GF-D8 (cell line): ENCODE measurements at places on chromosomes 7 and 10.

DNA sequence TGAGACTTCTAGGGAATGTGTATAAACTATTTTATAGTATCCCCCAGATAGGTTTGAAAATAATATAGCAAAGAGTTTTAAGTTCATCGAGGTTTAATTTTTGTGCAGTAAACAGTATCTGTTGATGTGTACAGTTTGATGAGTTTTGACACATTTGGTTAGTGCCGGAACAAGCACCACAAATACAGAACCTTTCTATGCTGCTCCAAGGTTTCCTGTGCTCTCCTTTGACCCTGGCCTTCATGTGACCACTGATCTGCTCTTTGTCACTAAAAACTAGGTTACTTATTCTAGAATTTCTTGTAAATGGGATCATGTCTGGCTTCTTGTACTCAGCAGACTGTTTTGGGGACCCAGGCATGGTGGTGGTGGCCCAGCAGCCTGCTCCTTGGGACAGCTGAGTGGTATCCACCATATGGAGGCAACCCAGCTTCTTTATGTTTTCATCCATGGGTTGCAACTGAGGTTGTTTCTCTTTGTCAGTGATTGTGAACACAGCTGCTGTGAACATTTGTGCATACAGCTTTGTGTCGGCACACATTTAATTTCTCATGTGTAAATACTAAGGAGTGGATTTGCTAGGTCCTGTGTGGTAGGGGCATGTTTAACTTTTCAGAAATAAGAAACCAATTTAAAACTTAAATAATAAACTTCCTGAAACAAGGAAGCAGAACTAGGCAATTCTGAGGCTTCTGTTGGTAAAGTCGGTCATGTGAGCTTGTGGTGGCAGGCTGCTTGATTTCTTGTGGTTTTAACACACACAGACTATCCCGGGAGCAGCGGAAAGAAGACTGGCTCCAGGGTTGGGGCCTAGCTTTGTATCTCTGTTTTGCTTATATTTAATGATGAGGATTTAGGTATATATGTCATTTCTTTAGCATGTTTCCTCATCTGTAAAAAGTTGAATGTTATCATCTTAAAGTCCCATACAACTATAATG is 219.4 kb downstream of the ABCA13 start:
- peak; percentile 91 for DNase-seq

DNA sequence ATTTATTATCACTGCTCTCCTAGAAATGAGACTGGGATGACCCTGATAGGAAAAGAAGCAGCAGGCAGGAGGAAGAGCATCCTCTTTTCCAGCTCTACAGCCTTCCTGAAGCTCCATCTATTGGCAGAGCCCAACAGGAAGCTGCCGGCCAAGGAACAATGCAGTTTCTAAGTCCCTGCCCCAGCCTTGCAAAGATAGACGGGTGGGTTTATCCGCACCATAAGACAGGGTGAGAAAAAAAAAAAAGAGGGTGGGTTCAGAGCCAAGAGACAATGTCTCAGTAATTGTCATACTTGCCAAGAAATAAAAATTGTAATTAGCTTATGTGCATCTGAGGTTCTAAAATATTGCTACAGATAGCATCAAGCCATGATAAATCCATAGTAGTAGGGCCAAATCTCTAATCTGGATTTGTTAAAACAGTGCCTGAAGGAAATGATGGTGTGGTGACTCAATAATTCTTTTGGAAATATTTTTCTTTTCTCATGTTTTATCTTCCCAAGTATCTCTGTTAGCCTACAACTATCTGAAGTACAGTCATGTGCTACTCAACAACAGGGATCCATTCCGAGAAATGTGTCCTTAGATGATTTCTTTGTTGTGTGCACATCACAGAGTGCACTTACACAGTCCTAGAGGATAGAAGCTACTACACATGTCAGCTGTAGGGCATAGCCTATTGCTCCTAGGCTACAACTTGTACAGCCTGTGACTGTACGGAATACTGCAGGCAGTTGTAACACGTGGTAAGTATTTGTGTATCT is 242.9 kb upstream of the CXCL12 start:
- no peak for DNase-seq

- no peak for DNase-seq
Measured at GRCh38 chr10:70479165-70479581, 606 bp downstream of the PALD1 start.

DNA sequence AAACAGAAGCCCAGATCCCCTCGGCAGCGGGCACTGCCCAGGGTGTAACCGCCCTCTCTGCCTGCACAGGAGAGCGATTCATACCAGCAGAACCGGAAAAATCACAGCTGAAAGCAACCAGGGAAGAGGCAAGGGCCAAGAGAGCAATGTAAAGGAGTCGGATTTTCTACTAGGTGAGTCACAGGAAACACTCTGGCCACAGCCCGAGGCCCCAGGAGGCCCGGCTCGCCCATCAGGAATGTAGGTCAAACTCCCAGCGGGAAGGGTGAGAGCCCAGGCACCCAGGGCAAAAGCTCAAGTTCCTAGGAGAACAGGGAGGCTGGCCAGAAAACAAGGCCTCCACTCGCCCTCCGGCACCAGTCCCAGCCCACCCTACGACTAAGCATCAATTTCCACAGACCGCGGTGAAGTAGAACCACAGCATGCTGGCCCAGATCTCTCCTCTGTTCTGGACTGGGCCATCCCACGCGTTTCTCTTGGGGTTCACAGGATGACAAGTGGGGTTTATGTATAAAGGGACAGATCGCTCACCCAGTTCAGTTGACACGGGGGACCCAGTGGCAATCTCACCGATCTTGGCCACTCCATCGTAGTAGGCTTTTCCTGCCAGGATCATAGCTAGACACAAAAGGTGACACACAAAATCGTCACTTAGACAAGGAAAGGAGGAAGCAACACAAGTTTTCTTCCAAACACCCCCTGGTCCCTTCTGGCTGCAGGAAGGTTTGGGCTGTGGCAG is 46.2 kb downstream of the BAIAP2L1 start:
- DNase-seq = no peak

DNA sequence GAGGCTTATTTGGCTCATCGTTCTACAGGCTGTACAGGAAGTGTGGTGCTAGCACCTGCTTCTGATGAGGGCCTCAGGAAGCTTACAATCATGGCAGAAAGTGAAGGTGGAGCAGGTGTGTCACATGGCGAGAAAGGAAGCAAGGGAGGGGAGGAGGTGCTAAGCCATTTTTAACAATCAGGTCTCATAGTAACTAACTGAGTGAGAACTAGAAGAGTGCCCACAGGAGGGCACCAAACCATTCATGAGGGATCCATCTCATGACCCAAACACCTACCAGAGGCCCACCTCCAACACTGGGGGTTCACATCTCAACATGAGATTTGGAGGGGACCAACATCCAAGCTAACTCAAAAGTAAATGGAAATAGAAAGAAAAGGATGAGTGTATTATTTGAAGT is 78.1 kb downstream of the CXCL12 start:
- DNase-seq = no peak

DNA sequence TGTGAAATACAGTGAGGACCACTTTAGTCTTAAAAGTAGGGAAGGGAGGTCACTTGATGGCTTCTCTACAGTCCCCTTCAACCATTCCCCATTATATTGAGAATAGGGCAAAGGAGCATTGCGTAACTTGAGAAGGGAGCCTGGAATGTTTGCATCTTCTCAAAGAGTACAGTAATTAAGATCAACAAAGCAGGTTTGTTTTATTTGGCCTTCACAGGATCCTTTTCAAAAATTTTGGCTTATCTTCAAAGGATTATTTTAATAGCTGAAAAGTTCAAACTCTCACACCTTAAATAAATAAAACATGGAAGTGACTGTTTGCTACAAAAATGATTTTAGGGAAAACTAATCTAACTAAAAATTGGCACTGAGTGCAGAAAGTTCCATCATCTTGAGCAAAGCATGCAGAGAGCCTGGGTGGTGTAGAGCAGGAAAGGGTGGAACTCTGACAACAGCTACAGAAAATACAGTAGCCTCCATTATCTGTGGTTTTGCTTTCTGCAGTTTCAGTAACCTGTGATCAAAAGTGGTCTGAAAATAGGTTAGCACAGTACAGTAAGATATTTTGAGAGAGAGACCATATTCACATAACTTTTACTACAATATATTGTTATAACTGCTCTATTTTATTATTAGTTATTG is 214.0 kb downstream of the MDFIC start:
- DNase-seq = no peak

DNA sequence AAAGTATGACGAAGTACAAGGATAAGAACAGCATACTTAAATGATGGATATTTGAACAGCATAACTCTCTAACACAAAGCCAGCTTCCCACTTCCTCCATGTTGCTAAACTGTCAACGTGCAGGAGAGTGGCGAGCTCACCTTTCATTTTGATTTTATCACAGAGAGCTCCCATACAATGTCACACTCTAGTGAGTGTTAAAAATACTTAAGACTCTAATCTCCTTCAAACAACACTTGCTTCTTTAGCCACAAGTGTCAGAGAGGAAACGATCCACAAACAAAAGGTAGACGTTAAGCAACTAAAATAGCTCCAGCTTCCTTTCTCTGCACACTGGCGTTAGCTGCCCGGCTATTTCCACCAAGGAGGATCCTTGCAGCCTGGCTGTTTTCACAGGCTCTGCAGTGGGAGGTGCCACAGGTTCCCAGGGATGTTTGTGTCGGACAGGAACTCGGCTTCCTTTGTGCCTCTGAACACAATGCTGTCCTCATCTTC is 194.6 kb downstream of the COBL start:
- no peak for DNase-seq

- DNase-seq = no peak
Measured at GRCh38 chr7:41255716-41256115, 447.2 kb downstream of the INHBA start.

DNA sequence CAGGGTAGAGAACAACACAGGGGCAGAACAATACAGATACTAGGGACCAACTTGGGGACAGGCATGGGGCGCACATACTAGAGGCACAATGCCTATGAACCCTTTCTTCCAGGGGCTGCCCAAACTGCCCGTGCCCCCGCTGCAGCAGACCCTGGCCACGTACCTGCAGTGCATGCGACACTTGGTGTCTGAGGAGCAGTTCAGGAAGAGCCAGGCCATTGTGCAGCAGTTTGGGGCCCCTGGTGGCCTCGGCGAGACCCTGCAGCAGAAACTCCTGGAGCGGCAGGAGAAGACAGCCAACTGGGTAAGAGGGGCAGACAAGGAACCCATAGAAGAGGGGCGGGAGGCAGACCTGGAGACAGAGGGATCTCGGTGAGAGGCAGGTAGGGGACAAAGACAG is 5.8 kb downstream of the CHAT start:
- no peak for DNase-seq

DNA sequence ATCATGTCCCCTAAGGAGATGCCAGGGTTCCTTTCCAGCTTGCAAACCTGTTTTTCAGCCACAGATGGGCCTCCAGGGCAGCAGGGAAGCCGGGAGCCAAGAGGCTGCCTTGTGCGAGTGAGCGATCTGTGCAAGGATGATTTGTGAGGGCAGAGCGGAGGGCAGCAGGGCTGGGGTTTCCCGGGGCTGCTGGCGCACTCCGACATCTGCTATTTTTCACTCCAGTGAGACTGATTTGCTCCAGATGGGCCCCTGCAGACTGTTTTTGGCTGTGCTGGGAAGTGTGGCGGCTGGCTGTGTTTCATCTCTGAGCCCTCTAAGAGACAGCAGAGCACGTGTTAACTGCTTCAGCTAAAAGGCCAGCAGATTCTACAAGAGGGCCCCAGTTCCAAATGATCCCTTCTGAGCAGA is 466.2 kb downstream of the TYW1 start:
- no peak for DNase-seq

- no peak for DNase-seq
Measured at GRCh38 chr10:132475086-132475485, 62.5 kb upstream of the INPP5A start.

DNA sequence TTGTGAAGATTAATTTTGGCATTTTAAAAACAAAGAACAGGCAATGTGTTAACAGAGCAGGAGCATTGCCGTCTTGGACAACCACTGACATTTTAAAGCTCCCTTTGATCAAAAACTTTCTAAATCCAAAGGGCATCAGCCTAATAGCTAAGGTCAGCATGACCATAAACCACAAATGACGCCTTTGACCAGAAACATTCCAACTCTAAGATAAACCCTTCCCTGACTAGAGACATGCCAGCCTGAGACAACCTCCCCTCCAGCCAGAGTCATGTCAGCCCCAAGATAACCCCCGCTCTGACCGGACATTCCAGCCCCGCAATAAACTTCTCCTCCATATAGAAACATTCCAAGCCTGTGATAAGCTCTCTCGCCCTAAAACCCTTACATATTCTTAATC is 949.4 kb upstream of the POT1 start:
- DNase-seq = no peak

GRCh38 chr10:62744136-62744535 is 60.4 kb upstream of the ADO start:
- DNase-seq = no peak

- no peak for DNase-seq
Measured at GRCh38 chr7:17299483-17299991, 1.1 kb downstream of the AHR start.

- peak; percentile 48 for DNase-seq
Measured at GRCh38 chr7:5694912-5695726, 86.3 kb downstream of the RNF216 start.

DNA sequence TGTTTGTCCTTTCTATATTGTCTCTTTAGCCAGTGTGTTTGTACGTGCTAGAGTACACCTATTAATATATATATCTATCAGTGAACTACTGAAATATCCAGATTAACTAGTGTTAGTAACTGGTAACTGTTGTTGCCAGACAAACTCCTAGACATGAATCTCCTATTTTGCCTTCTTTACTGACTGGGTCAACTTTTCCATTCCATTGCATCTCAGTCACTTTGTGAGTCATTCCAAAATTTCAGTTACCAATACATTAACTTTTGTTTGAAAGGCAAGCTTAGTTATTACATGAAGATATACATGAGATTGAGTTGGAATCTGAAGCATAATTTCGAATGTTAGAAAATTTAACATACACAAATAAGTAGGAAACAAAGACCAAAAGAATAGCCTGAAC is 51.4 kb downstream of the BTAF1 start:
- DNase-seq = no peak

DNA sequence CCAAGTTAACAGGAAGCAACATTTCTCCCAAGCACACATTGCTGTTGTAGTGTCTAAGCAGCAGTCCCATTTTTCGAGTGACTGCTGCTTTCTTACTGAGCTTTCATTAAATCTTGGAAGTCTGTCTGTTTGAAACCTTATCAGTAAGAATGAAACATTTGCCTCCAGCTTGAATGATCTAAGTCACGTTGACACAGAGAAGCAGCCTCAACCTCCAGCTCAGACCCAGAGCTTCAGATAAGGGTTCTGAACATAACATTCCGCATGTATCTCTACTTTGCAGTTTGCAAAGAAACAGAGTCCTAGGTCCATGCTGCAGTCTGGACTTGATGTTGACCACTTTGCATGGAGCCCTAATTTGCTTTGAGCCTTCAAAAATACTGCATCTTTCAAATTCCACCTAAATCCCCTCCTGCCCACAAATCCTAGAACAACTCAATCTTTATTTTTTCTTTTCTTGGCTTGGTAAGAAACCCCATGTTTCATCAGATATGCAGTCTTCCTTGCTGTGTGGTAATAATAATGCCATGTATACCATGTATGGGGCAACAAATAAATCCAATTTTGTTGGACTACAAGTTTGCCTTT is 698.7 kb upstream of the IGFBP3 start:
- DNase-seq = no peak
